ENCODE measurements at places on chromosomes 3 and 15. TPM values are rescaled to one million over a fixed set of nuclear protein-coding genes. Genes with fewer than 3 reads are reported as not detected.
A peak's percentile ranks its signal among the peaks of the same experiment; 100 is the strongest.

Gene AHSG
- not detected for total RNA-seq

Gene ACSBG1
- not detected for total RNA-seq

DNA sequence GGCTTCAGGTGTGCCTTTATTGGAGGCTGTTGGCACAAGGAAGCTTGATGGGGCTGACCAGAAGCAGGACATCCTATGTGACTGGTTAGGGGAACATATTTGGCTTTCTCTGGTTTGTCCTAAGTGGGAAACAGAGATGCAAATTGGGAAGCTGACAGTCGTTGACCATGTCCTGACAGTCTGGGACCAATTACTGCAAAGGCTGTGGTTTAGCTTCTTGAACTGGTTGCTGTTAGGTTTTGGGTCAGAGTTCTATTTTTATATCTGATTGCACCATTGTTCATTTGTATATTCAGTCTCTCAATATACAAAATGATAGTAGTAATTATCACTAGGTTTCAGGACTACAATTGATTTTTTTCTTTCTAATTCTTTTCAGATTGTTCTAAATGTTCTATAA is 36.8 kb downstream of the SNTN start:
- ATAC-seq, result no peak

Gene CYP1A1
- total RNA-seq, result 3.3 TPM

DNA sequence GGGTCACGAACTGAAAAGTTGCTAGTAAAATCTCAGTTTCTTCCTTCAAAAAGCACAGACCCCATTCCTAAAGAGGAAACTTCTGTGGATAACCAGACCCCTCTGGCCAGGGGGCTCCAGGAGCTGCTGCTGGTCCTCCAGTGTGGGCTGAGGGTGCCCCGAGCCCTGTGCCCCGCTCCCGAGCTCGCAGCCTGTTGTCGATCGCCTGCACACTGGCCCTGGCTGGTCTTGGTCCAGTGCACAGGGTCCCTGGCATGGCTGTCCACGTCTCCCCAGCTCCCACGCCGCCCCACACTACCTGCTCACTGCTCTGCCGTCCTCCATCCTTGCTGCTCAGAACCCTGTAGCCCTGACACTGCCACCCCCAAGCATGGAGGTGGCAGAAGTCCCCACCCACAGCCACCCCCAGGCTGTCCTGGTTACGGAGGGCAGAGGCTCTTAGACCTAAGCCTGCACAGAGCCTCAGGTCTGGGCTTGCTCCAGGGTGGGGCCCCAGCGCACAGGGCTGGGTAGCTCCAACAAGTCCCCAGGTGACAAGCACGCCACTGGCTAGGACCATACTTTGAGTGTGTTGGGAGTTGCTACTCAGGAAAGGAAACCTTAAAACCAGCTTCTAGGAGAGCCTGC is 87.0 kb downstream of the PLXNA1 start:
- no peak for ATAC-seq

DNA sequence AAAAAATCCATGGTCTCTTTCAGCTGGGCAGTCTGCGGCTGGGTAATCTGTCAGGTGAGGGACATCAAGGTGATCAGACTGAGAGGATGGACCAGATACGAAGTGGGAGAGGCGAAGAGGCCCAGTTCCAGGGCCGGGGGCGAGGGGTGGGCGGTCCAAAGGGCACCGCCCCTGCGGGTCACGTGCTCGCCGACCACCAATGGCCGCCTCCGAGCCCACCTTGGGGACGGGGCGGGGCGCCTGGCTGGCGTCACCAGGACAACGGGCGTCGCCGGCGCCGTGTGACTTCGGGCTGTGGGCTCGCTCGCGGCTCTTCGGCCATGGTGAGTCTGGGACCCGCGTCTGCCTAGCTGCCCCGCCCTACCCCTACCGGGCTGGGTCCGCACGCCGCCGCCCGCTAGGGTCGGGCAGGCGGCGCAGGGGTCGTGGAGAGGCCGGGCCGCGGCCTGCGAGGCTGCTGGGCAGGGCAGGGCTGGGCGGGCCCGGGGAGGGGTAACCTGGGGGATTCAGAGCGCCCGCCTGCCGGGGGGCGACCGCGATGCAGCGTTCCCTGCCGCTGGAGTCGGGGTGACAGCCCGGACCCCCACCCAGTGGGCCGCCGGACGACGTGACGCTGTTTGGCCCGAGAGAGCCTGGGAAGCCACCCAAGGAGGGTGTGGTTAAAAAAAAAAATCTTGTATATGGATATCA is at the start of gene FBXL2:
Gene FBXL2 (plus strand): TSS at position 250 of the 690 bp plus-strand sequence. CDS start 71 bp downstream, at position 321.
- peak; percentile 29 for ATAC-seq

DNA sequence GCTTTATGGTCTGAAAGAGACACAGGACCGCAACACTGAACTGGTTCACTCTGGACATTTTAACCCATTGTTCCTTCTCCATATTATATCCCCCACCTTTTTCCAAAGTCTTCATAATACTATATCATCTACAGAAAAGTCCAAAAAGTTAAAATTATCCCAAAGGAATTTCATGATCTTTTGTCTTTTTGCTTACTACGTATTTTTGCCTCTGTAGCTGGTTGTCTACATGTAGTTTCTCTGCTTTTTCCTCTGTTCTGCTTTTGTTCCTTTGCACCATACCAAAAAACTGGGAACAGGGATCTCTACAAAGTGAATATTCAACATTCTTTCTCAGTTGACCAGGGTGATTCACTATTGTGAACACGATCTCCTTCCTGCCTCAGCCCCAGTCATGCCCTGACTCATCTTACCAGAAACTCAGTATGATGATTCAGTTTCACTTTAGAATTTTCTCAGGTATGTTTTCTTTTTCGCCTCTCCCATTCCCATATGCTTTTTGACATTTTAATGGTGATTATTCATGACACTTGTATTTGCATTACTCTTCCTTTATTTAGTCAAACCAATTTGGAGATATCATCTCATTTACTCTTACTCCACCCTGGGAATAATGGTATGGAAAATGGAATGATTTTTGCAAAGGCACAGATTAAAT is 14.5 kb downstream of the EMC4 start:
- ATAC-seq, result peak; percentile 91

Gene CTXN2
- 0.11 TPM for total RNA-seq

DNA sequence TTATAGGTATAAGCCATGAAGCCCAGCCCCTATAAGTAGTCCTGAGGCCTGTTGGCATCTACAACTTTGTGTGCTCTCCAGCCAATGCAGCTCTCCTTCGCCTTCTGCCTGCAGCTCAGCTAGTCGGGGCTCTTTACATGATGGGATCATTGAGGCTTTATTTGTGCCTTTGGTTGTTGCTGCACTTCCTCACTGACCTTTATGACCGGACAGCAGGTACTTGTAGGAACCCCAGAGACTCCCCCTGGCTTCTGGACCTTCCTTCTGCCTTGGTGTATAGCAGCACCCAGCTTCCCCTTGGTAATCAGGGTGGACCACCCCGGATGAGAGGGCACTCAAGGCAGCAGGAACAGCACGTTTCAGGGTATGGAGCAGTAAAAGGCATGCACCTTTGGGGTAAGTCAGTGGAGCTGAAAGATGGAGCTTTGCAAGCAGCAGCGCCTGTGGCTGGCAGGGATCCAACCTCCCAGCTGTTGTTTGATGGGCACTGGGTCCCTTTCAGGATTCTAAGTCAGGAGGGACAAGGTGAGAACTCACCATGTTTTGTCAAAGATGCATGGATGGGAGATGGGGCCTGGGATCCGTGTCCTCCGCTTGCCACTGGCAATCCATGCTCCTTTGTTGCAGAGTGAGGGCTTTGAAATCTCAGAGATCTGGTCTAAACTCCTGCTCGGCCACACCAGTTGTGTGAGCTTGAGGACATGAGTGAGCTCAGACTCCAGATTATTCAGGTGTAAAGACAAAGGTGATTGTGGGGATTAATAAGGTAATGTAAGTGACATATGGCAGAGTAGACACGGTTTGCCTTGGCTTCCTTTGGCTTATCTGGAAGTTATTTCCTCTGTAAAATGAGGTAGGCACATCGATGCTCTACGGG is 65.1 kb upstream of the KLF13 start:
- no peak for ATAC-seq

DNA sequence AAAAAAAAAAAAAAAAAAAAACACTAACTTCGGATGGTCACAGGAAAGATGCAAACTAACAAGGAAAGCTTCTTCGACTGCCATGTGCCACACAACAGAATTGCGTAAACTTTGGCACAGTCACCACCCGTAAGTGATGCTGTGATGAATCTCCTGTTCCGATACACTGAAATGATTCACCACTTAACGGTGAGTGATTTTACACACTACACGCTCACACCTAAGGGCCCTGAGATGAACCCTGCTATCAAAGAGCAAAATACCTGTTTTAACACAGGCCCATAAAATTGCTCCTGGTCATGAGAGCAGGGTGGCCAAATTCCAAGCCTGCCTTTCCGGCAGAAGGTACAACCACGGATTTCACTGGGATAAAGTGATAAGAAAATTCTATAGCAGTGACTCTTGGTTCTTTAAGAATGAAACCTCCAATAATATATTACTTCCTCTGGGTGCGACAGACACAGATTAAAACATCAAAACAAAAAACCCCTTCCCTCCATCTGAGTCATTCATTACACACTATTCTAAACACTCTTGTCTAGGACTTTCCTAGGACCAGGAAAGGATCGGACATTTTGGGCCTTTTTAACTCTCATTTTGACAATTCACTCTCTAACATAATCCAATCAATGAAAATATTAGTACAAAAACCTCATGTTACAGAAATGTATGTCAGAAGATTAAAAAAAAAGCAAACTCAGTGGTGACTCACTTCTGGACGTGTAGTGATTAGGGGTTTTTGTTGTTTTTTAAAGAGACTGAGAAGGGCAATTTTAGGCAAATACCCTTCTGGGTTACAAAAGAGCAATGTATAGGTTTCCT is 28.3 kb downstream of the LRIG1 start:
- peak; percentile 84 for ATAC-seq

Gene MUC4
- 2.4 TPM for total RNA-seq

Gene RTP3
- total RNA-seq, result not detected

Gene EPM2AIP1
- total RNA-seq, result 21.0 TPM

- ATAC-seq, result peak; percentile 86
Observed at GRCh38 chr15:73127302-73127936, 75.2 kb downstream of the NEO1 start.

DNA sequence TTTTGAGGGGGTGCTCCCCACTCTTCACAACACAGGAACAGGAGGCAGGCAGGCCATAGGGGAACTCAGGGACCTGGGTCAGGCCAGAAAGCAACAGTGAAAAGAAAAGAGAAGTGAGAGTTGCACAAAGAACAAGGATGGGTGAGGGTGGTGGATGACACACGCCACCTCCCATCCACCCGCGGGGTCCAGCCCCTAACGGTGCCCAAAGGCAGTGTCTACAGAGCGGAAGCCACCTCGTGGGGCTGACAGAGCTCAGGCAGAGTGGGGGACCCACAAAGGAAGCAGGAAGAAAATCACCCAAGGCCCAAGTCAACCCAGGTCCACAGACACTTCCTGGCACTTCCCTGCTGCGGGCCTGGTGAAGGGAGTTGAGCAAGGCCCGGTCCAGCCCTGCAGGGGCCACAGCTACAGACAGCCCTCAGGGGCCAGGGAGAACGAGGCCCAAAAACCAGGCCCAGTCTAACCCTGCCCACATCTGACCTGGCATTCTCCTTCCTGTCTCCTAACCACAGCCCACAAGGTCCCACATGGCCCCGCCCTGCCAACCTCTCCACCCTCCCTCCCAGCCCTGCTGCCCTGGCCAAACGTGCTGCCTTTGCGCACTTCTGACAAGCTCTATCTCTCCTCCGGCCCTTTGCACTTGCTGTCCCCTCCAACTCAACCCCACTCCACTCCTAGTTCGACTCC is 5.9 kb downstream of the NUP210 start:
- ATAC-seq, result peak; percentile 85

Gene TMOD3
- total RNA-seq, result 64.5 TPM

DNA sequence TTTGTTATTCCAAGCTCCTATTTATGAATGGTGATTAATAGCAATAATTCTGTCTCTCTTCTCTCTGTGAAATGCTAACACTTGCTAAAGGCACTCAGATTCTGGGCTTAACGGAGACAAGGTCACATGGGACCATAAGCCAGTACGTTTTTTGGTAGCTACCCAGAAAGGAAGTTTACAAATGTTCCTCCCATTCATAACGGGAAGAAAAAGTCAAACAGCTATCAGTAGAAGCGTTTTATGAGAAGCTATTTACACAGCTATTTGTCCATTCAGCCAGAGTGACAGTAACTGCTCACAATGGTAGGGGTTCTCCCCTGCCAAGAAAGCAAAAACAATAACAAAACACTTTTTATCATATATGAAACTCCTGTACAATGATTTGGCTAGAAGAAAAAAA is 51.5 kb downstream of the ZMAT3 start:
- no peak for ATAC-seq

Gene LRRC34
- total RNA-seq, result 1.4 TPM

- ATAC-seq, result no peak
Observed at GRCh38 chr15:68379058-68379758, 52.8 kb downstream of the ITGA11 start.

DNA sequence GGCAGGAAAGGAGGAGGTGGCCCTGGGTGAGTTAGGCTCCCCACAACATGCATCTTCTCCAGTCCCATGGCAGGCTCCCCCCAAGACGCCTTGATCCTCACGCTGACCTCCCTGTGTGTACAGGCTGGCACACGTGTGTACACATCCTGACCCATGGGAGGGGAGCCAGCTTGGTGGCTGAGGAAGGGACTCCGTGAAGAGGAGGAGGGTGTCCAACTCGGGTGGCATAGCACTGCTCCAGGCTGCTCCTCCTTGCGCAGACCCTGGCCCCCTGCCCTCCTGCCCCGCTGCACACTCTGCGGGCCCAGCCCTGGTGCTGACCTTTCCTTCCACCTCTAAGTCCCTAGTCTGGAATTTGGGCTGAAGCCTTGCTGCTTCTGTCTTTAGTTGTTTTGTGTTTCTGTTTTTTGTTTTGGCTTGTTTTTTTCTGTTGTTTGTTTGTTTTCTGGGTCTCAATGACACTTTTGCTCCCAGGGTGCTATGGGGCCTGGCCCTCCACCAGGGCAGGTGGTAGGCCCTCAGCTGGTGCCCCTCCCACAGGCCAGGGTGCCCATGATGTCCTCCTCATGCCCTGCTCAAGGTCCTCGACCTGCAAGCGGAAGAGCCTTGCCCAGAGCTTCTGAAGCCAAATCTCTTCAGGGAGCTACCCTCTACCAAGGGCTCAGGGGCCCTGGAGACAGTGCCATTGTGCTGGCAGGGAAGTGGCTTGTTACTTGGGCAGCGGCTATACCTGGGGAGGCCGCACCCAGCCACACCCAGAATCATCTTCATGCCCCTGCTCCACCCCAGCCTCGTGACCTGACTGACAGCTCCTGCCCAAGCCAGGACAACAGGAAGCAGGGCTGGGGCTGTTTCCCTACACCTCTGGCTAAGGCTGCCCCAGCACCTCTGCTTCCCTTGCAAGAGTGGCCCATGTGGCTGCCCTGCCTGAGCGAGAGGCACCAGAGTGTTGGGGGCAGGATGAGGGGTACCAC is 5.1 kb downstream of the EPHB3 start:
- no peak for ATAC-seq

GRCh38 chr3:178465260-178466180 is 70.7 kb upstream of the KCNMB2 start:
- no peak for ATAC-seq

GRCh38 chr3:150721285-150722130 is 17.8 kb upstream of the ERICH6 start:
- peak; percentile 54 for ATAC-seq
